H1 (cell line): ENCODE measurements at places on chromosomes 11 and 22. TPM values are rescaled to one million over a fixed set of nuclear protein-coding genes. Genes with fewer than 3 reads are reported as not detected.

CASP5 gene
- total RNA-seq, result not detected in 2 replicates

DCHS1 gene
- total RNA-seq, result 10.5 and 11.3 TPM in 2 replicates

NDUFS3 gene
- total RNA-seq, result 135 and 136 TPM in 2 replicates

ROBO4 gene
- total RNA-seq, result not detected in 2 replicates

SLC1A2 gene
- 1.2 and 1.4 TPM in 2 replicates for total RNA-seq

OR56B1 gene
- not detected in 2 replicates for total RNA-seq

SLC22A25 gene
- not detected in 2 replicates for total RNA-seq

PUS3 gene
- total RNA-seq, result 20.0 and 22.6 TPM in 2 replicates

DNA sequence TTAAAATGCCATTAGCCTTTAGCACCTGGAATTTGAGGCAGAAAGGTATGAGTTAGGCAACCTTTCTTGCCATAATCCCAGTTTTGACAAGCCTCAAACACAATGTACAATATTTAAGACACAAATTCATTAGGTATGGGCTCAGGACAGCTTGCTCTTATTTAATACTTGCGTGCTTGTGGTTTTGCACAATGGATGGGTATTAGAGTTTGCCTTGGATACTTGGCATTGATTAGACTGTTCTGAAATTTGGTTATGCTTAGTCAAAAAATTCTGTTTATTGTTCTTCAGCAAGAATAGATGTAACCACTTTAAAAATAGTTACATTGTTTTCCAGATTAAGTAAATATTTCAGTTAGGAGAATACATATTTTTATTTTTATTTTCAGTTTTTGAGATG lies 5.4 kb upstream of the C11orf65 start:
- H3K36me3 ChIP-seq, result peaks cover 6% of the 10 kb centered on the region; the same call in 1 of the 2 replicates
- DNase-seq, result no peak
- no peaks in the 10 kb centered on the region for H3K27me3 ChIP-seq
- H3K4me1 ChIP-seq, result no peaks in the 10 kb centered on the region
- no peak overlapping the region for H3K27ac ChIP-seq

- peaks cover 13% of the 10 kb centered on the region for H3K36me3 ChIP-seq
- no peaks in the 10 kb centered on the region for H3K27me3 ChIP-seq
- DNase-seq, result no peak
These were observed 17.6 kb downstream of the SELENOO start for GRCh38 chr22:50218153-50218995.

- no peak for DNase-seq
- no peaks in the 10 kb centered on the region for H3K4me1 ChIP-seq
- H3K36me3 ChIP-seq, result peaks cover 10% of the 10 kb centered on the region; the same call in 1 of the 2 replicates
- no peak overlapping the region for H3K27ac ChIP-seq
These were observed 23.0 kb downstream of the MYBPC3 start for GRCh38 chr11:47329431-47329986.

GRCh38 chr22:49614966-49615965 lies 212.4 kb downstream of the BRD1 start:
- H3K4me3 ChIP-seq, result no peak overlapping the region
- no peak overlapping the region for H3K27ac ChIP-seq
- no peak for DNase-seq
- no peaks in the 10 kb centered on the region for H3K36me3 ChIP-seq
- H3K4me1 ChIP-seq, result no peaks in the 10 kb centered on the region

DNA sequence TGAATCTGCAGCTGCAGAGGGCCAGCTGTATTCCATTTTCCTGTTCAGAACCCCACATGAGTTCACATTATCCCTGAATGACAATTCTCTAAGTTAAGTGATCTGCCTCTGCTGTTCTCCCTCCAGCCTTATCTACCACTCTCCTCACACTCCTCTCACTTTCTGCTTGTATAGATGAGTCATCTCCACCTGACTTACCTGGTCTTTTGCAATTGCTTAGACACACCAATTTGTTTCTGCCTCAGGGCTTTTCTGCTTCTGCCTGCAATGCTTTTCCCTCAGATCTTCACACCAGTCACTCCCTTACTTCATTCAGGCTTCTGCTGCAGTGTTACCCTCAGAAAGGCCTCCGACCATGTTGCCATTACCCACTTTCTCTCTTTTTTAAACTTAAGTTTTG lies 118.1 kb downstream of the ATM start:
- H3K27ac ChIP-seq, result no peak overlapping the region
- H3K27me3 ChIP-seq, result no peaks in the 10 kb centered on the region
- peaks cover 16% of the 10 kb centered on the region for H3K36me3 ChIP-seq
- H3K4me3 ChIP-seq, result no peak overlapping the region
- peak; percentile 7 for DNase-seq

DNA sequence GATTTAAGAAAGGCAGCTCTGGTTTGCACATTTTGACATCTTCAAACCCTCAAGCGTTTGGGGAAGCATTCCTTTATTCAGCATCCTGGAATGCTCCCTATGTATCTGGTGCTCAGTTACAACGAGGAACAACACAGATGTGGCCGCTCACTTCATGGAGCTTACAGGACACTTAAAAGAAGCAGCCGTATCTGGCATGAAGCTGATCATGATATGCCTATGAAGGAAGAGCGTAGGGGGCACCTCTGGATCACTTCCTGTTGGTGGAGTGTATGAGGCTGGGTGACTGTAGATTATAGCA lies 72.3 kb upstream of the TP53I11 start:
- no peaks in the 10 kb centered on the region for H3K36me3 ChIP-seq
- H3K4me1 ChIP-seq, result peaks cover 17% of the 10 kb centered on the region
- H3K27ac ChIP-seq, result no peak overlapping the region
- DNase-seq, result no peak
- no peak overlapping the region for H3K4me3 ChIP-seq

DNA sequence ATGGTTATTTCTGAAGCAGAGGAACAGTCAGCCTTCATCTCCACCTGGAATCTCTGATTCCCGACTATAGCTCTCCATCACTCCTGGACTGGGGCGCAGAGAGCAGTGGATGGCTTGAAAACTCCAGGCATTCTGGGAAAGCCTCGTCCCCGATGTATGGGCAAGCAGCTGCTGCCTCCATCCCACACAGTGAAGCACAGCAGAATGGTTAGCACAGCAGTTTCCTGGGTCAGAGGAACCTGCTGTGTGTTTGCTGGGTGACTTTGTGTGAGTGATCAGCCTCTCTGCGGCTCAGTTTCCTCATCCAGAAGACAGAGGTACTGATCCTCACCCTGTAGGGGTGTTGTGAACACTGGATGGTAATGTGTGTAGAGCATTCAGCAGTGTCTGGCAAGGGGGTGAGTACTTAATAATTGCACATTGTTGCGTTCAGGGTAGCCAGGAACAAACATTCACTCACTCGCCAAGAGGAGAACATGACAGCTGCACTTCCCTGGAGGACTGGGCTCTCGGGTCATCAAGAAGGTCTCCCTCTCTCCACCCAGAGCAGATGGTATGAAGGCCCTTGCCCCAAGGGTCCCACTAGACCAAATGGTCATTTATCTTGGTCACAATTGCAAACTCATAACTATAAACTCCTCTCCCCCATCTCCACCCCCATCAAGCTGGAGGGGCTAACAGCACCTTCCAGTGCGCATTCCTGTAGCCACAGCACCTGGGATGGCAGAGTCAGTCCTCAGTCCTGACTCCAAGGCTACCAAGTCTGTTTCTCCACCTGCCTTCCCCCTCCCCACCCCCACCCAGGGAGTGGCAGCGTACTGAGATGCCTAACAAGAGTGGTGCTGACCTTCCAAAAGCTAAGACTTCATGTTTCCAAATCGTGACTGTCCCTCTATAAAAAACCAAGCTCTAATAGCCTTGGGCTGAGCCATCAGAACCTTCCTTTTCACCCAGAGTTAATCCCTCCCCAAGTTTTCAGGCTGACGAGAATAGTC lies 1.5 kb upstream of the CHST1 start:
- no peak overlapping the region; the same call in 1 of the 2 replicates for H3K27ac ChIP-seq
- peaks cover 40% of the 10 kb centered on the region for H3K27me3 ChIP-seq
- H3K36me3 ChIP-seq, result no peaks in the 10 kb centered on the region
- no peak overlapping the region for H3K4me3 ChIP-seq
- H3K4me1 ChIP-seq, result peaks cover 9% of the 10 kb centered on the region
- no peak for DNase-seq

DNA sequence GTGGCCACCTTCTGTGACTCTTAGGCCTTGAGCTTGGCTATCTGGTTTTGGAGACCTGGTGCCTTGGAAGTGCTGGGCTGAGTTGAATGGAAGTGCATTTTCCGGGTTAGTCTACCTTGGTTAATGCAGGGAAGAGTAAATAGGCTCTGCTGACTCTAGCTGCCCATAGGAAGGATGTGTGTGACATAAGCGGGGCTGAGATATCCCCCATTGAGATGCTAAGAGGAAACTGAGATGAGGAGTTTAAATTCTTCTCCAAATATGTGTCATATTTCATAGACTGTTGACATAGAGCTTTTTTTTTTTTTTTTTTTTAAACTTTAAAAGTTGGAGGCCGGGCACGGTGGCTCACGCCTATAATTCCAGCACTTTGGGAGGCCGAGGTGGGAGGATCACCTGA lies 30.8 kb downstream of the ZNRF3 start:
- no peaks in the 10 kb centered on the region for H3K27me3 ChIP-seq
- no peak overlapping the region for H3K27ac ChIP-seq
- DNase-seq, result no peak
- H3K4me3 ChIP-seq, result no peak overlapping the region

- DNase-seq, result no peak
- H3K27ac ChIP-seq, result no peak overlapping the region
- H3K4me1 ChIP-seq, result peaks cover 26% of the 10 kb centered on the region
- H3K4me3 ChIP-seq, result no peak overlapping the region; the same call in 1 of the 2 replicates
- H3K36me3 ChIP-seq, result no peaks in the 10 kb centered on the region
These were observed 1.6 kb upstream of the TSPAN18 start for GRCh38 chr11:44725016-44725685.

DNA sequence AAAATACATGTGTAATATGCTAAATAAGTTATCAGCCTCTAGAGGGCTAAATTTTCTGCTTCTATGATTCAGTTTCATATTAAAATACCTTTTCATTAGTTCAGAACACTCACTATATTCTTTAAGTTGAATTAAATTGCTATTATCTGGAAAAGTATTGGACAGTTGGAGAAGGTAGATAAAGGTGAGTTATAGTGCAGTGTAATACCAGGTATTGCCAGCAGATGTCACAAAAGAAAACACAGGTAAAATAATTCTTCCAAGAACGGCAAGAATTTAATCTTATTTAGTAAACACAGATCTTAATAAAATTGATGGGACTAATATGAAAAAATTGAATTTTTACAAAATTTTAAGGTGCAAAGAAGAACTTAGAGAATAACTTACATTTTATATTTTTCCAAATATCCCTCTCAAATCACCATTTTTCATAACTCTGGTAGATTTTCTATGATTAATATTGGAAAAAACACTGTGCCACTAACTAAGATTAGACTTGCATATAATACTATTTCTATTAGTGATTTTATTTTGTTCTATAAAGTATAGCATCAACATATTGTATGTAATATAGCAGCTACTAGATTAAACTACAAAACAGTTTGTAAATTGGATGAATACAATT lies 1.7 kb upstream of the LRRC4C start:
- no peaks in the 10 kb centered on the region for H3K27me3 ChIP-seq
- H3K36me3 ChIP-seq, result no peaks in the 10 kb centered on the region
- no peak overlapping the region for H3K4me3 ChIP-seq
- DNase-seq, result no peak
- H3K4me1 ChIP-seq, result peaks cover 17% of the 10 kb centered on the region

DNA sequence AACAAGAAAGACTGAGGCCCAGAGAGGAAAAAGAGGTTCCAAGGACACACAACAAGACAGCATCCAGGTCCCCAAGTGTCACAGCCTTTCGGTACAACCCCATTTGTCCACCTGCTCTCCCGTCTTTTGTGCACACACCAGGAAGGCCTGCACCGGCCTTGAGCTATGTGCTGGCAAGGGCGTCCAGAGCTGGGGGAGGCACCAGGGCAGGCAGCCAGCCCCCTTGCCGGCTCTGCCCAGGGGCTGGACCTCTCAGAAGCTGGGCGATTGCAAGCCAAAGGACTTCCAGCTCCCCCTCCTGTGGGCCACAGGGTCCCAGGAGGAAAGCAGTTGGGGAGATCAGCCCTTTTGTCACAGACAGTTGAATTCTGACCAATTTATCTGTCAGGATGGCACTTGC lies 210.5 kb downstream of the MN1 start:
- H3K27ac ChIP-seq, result no peak overlapping the region; the same call in 1 of the 2 replicates
- H3K27me3 ChIP-seq, result no peaks in the 10 kb centered on the region
- H3K4me1 ChIP-seq, result no peaks in the 10 kb centered on the region
- DNase-seq, result no peak
- H3K36me3 ChIP-seq, result no peaks in the 10 kb centered on the region

DNA sequence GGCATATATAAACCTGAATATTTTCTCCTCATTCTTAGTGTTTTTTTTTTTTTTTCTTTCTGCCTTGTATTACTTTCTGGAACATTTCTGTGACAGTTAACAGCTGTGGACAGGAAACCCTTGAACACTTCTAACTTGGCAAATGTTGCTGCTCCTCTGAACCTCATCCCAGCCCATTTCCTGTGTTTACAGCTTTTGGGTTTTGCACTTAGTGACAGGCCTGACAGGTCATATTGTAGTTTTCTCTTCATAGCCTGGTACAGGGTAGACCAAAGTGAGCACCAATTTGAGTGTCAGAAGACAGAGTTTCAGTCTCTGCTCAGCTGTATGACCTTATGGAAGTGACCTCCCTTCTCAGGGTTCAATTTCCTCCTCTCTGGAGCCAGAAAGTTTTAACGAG lies 91.6 kb downstream of the STIM1 start:
- no peaks in the 10 kb centered on the region for H3K27me3 ChIP-seq
- no peak overlapping the region for H3K27ac ChIP-seq
- DNase-seq, result no peak
- no peaks in the 10 kb centered on the region for H3K36me3 ChIP-seq
- H3K4me3 ChIP-seq, result no peak overlapping the region
